ENCODE measurements at places on chromosomes 6 and 20.
A peak's percentile ranks its signal among the peaks of the same experiment; 100 is the strongest.

DNA sequence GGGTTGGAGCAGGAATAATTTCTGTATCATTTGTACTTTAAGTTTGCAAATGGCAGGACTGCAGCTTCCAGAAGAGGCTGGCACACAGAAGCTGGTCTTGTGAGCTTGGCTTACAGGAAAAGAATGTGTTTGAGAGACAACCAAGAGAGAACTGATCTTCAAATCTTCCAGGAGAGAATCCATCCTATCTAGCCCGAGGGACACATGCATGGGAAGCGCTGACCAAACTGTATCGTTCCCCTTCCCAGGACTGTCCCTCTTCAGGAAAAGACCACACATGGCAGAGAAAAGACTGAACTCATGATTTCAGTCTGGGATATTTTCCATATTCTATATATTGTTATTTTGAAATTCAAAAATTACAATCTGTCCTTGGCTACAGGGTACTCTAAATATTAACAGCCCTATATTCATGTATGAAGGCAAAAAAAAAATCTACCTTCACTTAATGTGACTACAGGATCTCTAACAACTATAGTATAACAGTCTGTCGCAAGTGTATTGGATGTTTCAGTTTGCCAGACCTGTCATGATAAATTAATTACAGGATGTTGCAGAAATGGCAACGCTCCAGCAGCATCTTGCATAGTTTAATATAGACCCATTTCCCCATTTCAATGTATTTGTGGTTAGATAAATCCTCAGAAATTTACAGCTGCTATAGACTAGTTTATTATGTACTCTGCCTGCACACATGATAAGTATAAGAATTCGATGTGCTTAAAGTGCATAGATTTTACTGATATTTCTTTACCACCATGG lies 99.4 kb downstream of the MYB start:
- no peak for DNase-seq

DNA sequence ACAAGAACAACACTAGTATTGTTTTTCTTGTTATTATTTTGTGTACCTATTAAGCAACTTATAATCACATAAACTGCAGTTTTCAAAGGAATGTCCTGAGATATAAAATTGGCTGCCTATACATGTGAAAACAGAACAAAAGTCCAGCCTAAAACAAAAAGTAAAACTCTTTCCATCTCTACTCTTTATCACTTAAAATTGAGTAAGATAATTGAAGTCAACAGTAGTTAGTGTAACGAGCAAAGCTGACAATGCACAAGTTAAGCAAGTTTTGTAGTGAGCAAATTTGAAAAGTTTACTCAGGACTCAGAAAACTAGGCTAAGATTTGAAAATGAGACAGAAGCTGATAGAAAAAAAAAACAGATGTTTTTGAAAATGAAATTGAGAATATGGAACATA lies 941.4 kb upstream of the MAN1A1 start:
- no peak for DNase-seq

GRCh38 chr6:3808199-3808598 lies 41.0 kb upstream of the FAM50B start:
- no peak for DNase-seq

DNA sequence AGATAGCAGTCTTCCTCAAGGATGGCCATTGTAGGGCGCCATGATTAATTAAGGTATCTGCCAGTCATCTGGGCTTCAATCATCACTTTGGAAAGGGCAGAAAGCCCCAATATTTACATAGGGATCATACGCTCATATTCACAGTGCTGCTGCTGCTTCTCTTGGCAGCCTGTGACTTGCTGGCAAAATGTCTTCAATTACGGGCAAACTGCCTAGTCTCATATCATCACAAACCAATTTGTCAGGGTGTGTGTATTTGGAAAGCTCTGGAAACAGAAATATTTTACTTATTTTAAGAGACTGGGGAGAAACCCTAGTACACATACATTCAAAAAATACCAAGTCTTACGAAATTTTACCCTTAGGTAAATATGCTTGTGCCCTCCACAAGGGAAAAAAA lies 77.6 kb downstream of the SAMD5 start:
- no peak for DNase-seq

GRCh38 chr6:138803861-138804260 lies 8.0 kb downstream of the ECT2L start:
- DNase-seq, result no peak

- no peak for DNase-seq
These were observed 48.7 kb upstream of the BMP2 start for GRCh38 chr20:6718662-6719368.

DNA sequence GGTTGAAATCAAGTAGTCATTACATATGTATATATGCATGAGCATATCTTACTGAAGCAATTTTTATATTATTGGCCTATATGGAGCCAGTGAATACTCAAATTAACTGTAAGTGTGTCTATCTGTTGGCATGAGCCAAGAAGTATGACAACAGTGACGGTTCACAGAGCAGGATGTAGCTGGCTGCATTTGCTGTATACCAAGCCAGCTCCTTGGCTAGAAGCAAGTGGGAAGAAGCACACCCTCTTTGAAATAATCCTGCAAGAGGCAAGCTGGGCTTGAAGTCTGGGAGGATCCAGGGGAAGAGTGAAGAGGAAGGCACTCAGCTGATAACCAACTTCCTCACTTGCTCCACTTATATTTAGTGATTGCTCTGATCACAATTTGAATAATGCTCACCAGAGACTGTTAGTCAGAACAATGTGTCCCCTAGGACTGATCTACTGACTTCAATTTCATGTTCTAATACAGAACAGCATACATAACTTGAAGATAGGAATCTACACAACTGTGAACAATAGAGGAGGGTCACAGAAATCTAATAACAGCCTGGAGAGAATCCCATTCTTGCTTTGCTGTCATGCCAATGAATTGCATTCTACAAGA lies 497.3 kb downstream of the PRKN start:
- DNase-seq, result no peak

DNA sequence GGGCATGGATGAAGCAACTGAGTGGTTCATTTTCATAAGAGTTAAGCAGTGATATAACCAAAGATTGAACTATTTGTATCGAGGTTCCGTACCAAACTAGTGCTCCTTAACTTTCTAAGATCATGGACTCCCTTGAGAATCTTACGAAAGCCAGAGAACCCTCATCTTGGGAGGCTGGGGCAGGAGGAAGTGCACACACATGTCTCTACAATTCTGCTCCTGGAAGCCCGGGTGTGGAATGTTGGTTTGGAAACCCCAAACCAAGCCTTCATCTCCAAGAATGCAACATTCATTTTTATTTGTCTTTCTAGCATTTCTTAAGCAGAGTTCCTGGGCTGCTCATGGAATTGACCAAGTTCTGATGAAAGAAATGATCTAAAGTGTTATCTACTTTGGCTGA lies 250.5 kb upstream of the PRND start:
- no peak for DNase-seq

GRCh38 chr6:64691064-64691463 lies 1016.0 kb downstream of the EYS start:
- no peak for DNase-seq

DNA sequence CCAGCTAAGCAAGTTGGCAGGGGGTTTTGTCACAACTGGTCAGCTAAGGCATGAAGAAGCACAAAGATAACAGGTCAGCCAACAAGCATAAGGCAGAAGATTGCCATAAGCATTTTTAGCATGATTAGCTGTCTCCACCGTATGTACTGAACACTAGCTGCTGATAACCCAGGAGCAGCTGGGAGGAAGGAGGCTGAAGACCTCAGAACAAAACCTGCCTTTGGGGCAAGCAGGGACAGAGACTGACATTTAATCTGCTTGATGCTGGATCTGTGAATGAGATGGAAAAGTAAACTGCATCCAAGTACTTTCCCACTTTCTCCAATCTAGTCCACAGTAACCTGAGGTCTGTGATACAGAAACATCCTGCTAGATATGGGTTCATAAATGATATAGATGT lies 353.0 kb upstream of the MAP3K7 start:
- DNase-seq, result no peak

DNA sequence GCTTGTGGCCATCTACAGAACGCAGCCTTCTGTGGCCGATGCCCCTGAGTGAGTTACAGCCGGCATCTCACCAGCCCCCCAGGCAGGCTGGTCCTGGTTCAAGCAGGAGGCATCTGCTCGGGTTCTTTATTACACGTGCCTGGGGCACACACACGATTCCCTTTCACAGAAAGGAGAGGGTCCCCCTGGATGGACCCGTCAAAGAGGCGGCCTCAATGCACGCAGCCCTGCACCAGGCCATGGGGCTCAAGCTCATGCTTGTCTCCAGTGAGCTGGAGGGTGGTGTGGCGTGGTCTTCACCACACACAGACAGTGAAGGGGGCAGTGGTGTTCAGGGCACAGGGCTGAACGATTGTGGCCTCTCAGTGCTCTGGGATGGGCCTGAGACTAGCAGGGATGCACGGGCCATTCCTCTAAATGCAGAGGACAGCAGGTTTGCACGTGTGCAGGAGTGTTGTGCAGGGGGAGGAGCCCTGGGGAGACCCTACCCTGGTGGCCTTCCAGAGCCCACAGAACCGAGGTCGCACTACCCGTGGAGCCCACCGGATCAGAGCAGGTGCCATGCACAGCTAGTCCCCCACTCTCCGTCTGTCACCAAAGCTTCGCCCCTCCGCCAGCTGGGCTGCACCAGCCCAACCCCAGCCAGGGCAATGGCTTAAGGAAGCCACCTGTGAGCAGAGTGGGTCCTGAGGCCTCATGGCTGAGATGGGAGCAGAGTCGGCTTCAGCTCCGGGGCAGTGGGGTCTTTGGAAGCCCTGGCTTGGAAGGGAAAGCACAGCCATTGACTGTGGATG lies 23.1 kb downstream of the FRMD1 start:
- DNase-seq, result no peak

- DNase-seq, result no peak
These were observed 50.2 kb upstream of the DACT2 start for GRCh38 chr6:168369786-168370185.

GRCh38 chr20:61801065-61801360 lies 264.7 kb downstream of the TAF4 start:
- DNase-seq, result no peak

- DNase-seq, result peak; percentile 37
These were observed 18.4 kb upstream of the ZNF76 start for GRCh38 chr6:35240838-35241801.

- DNase-seq, result no peak
These were observed 1.7 kb upstream of the HINT3 start for GRCh38 chr6:125954735-125955339.

GRCh38 chr6:22141241-22141745 lies 155.5 kb downstream of the PRL start:
- no peak for DNase-seq

GRCh38 chr6:39922821-39923220 lies 11.4 kb downstream of the MOCS1 start:
- DNase-seq, result no peak

GRCh38 chr6:48426636-48427035 lies 315.6 kb upstream of the PTCHD4 start:
- no peak for DNase-seq

- DNase-seq, result no peak
These were observed 141.7 kb downstream of the TMEM242 start for GRCh38 chr6:157181649-157182048.

DNA sequence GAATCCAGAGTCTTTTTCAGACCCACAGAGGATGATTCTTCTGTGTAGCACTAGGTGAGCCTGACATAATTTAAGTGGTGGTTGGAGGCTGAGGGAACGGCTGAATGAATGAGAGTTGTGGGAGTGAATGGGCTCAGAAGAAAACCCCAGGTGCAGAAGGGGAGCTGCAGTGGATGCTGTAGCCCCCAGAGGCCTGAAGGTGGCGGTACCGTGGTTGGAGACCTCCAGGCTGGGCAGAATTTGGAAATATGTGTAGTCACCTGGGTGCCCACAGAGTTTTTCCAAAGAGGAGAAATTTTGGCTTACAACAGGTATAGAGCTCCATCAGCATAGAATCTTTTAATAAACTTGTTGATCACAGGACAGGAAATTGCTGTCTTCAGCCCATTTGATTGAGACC lies 6.5 kb upstream of the RAET1G start:
- no peak for DNase-seq

DNA sequence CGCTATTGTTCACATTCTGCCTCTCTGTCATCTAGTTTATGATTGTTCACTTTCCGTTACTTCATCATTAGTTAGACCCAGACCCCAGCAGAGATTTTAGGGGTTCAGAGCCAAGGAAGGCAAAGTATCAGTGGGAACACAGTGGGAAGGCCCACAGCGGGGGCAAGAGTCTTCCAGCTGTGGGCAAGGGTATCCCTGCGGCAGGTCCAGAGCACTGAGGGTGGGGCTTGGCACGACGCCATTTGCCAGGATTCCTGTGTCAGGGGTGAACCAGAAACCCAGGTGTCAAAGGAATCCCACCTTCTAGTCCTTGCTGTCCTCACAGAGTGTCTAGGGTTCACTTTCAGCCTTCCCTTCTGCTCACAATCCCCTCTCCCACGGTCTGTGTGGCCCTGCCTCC lies 13.3 kb downstream of the RAET1E start:
- DNase-seq, result no peak
